Right kidney (tissue), 9 donors: ENCODE measurements at places on chromosomes 1 and 21.

GRCh38 chr1:22236900-22237299, 94.0 kb upstream of the WNT4 start:
- no peak for DNase-seq

GRCh38 chr1:237241038-237241437, 199.1 kb downstream of the RYR2 start:
- no peak for DNase-seq

GRCh38 chr1:226687426-226687825, 51.7 kb downstream of the ITPKB start:
- no peak for DNase-seq

DNA sequence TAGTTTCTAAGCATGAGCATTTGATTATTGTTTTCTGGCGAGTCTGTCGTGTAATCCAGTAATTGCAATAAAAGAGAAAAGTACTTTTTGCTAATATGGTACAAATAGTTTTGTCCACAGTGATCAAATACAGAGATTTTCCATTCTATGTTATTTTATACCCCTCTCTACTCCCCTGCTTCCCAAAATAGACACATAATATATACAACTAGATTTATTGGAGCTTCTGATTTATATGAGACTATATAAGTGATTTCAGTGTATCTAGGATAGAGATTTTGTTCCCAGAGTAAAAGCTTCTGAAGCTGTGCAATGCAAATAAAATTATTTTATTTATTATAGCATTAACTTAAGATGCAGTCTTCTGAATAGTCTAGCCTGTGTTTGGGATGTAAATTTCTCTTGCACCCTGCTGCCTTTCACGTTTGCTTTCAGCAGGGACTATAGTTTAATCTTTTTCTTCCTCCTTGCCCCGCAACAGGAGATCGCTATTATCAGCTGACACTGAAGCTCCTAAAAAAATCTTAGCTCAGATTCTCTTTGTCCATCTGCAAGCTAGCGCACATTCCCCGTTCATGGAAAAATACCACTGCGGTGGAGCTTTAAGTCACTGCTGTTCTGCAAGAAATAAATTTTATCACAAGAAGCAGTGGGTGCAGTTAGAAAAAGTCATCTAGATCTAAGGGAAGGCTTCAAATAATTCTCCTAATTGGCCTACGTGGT, 273.3 kb downstream of the DISC1 start:
- DNase-seq: no peak

DNA sequence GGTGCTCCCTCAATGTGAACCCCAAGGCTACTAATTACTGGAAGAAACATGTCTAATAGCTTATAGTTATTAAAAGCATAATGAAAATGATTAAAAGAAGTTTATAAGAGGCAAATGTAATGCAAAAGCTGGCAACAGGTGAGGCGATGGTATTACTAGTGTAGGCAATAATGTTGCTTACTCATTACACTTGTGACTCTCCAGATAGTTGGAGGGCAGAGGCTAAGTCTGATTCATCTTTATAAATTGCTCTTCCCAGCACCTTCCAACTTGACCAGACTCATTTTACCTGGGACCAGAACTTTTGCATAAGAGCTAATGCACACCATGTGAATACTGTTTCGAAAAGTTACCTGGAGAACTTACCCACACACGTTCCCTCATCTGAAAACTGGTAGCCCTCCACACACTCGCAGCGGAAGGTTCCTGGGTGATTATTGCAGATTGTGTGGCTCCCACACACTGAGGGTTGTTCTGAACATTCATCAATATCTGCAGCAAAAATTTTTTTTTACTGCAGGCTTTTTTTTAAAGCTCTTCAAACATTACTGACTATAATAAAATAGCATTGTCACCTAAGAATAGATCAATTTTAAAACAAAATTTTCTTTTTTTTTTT, 48.0 kb downstream of the NID1 start:
- DNase-seq: no peak

GRCh38 chr1:238487931-238488330, 597.2 kb upstream of the ZP4 start:
- DNase-seq: no peak

GRCh38 chr1:55378582-55378981, 163.4 kb upstream of the USP24 start:
- DNase-seq: no peak

DNA sequence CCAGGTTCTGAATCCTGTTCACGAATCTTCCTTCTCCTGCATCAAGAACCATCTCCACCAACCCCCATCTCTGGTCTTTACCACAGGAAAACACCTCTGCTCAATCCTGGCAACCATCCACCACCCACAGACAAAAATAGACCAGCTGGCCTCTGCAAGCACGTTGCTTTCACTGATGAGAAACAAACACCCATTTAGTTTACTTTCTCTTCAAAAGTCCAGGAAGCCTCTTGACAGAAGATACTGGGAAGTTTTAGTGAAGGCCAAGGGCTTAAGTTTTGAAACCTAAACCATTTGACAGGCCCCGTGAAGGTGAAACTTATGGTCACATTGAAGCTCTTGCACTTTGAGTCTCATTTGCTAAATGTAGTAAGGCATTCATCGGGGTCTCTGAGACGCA, 122.6 kb upstream of the PPP2R5A start:
- no peak for DNase-seq
